Activated CD8-positive, alpha-beta memory T cell treated with anti-CD3 and anti-CD28 coated beads for 4 hours (primary cell): ENCODE measurements at places on chromosomes 4 and X.

GRCh38 chrX:68112321-68112720, 321.0 kb downstream of the OPHN1 start:
- DNase-seq, result no peak

DNA sequence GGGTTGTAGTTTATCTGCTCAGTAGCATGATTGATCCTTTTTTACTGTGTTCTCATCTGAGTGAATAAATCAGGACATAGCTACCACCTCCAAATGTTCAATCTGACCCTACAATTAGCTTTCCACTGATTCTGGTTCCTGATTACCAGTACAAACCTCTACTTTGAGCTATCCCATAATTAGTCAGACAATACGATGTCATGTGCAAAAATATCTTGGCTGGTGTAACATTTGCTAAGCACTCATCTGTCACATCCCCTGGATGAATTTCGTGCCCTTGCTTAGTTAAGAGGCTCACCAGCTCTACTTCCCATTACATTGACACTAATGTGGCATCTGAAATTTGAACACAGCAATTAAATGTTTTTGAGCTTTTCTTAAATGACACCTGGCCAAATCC, 1101.0 kb upstream of the PCDH7 start:
- DNase-seq, result no peak

GRCh38 chr4:185742766-185743165, 69.2 kb downstream of the SORBS2 start:
- no peak for DNase-seq

DNA sequence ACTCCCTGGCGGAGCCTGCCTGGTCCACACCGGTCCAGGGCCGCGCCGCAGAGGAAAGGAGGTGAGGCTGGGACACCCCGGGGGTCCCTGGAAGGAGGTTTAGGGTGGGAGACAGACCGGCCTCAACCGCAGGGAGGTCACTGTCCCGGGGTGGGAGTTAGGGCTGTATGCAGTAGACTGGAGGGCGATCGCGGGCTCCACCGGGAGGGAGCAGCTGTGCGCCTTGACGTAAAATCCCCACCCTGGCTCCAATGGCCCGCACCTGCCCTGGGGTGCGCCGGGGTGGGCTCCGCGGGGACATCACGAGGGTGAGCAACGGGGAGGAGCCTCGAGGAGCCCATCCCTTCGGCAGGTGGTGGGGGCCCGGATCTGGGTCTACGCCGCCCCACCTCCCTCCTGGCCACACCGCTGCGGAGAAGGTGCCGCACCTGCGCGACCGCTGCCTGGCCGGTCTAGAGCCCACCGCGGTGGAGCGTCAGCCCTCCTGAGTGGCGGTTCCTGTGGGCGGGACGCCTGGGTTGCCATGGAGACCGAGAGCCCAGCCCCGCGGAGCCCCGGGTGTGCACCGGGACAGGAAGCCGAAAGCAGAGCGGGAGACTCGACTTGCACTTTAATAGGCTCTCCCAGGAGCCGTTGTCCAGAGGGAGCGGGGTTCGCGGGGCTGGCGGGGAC, 105.1 kb downstream of the ADRA2C start:
- no peak for DNase-seq

GRCh38 chr4:106647451-106647850, 278.9 kb upstream of the GIMD1 start:
- DNase-seq, result no peak

GRCh38 chrX:39725928-39726619, 371.7 kb downstream of the BCOR start:
- DNase-seq, result no peak

- DNase-seq, result peak; percentile 3
These were observed 612 bp downstream of the MAGED2 start for GRCh38 chrX:54808109-54808604.

DNA sequence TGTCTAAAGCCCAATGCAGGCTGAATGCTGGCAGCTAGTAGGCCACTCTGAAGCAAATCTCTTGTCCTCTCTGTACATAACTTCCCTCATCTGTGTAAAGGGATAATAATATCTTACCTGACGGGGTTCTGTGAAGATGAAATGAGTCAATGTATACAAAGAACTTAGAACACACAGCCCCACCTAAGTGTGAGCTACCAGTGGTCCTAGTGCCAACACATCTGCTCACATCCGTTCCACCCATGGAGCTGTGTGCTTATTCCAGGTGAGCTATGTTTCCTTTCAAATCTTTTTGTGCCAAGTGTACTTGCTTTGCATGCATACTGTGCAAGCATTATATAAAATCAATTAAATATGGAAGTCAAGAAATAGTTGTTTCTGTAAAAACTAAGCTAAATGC, 116.4 kb downstream of the TSPAN5 start:
- DNase-seq, result no peak

GRCh38 chr4:116374815-116375214, 710.6 kb downstream of the TRAM1L1 start:
- no peak for DNase-seq

GRCh38 chrX:8179656-8180055, 8.6 kb upstream of the VCX2 start:
- no peak for DNase-seq

GRCh38 chr4:126627255-126627654, 1005.5 kb upstream of the INTU start:
- DNase-seq, result no peak

DNA sequence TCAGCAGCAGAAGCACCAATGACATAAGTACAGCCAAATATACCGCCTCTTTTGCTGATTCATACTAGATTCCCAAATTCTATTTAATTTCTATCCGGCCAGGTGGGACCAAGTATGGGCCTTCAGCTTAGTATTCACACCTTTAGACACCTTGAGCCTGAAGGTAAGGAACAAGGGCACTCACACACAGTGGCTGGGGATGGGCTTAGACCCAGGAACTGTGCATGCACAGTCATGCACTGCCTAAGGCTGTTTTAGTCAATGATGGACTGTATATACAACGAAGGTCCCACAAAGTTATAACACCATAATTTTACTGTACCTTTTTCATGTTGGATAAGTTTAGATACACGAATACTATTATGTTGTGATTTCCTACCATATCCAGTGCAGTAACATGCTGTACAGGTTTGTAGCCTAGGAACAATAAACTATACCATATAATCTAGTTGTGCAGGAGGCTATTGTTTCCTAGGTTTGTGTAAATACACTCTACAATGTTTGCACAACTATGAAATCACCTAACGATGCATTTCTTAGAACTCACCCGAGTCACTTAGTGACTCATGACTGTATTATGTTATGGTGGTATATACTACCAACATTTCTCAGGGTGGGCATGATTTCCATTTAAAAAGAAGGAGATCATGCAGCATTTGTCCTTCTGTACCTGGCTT, 9.7 kb upstream of the CLNK start:
- DNase-seq, result no peak

- peak; percentile 19 for DNase-seq
These were observed 9.5 kb downstream of the RNF175 start for GRCh38 chr4:153750197-153750817.

DNA sequence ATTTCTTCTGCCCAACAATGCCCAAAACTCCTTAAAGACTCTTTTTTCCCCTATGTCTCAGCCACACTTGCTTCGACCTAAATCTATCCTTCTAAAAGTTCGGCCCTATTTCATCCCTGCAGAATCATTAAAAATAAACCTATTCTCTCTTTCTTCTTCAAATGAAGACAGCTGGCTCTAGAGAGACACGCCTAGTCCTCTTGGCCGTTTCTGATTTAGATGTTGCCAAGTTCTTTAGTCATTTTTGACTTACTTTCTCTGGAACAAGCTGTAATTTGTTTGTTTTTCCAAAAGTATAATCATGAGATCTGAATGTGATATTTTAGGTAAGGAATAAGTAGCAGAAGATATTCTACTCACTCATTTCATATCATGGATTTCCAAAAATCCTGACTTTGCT, 211.6 kb downstream of the CENPC start:
- DNase-seq, result no peak

DNA sequence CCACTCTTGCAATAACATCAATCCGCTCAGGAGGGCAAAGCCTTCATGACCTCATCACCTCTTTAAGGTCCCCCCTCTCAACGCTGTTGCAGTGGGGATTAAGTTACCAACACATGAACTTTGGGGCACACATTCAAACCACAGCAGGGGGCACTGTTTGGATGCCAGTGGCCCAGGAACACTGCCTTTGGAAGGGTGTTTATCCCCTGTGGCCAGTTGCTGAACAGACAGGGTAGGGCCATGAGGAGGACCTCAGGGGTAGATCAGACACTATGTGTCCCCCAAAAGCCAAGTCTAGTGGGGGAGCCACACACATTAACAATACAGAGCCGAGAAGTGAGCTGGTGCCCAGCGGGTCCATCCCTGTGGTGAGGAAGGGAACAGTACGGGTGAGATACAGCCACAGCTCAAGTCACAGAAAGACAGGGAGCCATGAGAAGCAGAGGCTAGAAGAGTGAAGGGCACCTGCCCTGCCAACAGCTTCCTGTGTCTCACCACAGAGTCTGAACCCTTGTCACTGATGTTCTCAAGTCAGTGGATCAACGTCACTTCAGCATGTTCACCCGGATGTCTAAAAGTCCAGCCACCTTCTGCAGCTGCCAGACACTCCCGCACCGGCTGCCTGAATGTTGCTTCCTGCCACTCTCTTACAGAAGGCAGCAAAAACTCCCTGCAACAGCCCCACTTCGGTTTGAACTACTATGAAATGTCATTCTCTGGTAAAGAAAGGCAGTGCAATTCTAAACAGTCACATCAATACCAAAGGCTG, 19.9 kb upstream of the MXD4 start:
- DNase-seq, result peak; percentile 58

GRCh38 chr4:162016219-162016618, 147.6 kb downstream of the FSTL5 start:
- no peak for DNase-seq

GRCh38 chrX:38860106-38861013, 59.1 kb downstream of the MID1IP1 start:
- no peak for DNase-seq

- DNase-seq, result no peak
These were observed 22.0 kb downstream of the ITIH6 start for GRCh38 chrX:54776061-54776460.

DNA sequence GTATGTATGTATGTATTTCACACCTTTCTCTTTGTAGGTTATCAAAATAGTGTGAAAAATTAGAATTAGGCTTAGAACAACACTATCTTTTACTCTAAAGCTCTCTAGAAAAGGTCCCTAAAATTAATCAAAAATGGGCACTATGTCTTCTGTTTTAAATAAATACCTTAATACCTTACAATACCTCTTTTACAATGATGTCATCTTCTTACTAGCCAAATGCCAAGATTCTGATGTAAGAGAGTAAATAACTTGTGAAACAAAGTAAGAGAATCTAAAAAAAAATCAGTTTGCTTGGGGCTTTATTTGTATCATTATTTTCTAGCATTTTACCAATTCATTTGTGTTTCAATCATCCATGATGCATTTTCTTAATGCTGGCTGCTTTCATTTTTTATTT, 402.2 kb upstream of the MAGEB2 start:
- DNase-seq, result no peak

- no peak for DNase-seq
These were observed 265.7 kb upstream of the PCDH7 start for GRCh38 chr4:30454504-30454903.

DNA sequence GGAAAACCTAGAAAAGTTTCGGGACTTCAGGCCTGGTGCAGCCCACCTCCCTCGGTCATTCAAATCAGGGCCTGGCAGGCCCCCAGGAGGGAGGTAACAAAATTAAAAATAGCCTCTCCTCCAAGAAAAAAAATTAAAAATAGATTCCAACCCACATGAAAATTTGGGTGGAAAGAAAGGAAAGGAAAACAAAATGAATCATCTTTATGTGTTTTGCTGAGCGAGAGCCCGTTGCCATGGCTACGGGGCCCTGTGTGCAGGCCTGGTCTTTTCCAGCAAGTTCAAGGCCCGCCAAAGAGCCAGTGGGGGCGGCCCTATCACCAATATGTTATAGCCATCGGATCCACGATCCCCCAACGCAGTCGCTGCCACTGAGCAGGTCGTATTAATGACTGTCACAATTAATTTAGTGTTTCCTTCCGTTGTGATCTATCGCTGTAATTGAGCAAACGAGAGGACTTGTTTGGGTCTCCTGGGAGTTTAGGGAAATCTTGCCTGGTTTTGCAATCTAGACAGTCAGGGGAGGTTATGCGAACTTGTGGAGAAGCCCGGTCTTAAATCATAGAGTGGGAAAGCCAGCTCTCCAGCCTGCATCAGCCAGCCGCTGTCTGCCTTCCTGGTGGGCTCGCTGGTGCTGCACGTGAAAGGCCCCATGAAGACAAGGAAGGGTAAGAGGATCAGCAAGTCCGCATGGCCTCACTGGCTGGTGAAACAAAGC, 452.4 kb downstream of the BCOR start:
- no peak for DNase-seq

DNA sequence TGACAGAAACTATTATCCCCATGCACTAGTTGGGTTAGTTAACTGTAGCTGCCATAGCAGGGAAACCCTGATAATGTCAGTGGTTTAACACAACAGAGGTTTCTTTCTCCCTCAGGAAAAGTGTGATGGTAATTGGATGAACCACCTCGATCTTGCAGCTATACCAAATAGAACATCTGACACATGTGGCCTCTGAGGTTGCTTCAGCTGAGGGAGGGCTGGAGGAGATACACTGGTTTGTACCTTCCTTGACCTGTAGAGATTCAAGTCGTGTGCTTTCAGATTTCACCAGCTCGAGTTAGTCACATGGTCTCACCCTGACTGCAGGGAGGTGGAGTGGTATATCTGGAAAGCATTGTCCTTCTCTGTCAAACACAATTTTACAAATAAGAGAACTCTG, 147.2 kb upstream of the SFRP2 start:
- DNase-seq, result no peak

DNA sequence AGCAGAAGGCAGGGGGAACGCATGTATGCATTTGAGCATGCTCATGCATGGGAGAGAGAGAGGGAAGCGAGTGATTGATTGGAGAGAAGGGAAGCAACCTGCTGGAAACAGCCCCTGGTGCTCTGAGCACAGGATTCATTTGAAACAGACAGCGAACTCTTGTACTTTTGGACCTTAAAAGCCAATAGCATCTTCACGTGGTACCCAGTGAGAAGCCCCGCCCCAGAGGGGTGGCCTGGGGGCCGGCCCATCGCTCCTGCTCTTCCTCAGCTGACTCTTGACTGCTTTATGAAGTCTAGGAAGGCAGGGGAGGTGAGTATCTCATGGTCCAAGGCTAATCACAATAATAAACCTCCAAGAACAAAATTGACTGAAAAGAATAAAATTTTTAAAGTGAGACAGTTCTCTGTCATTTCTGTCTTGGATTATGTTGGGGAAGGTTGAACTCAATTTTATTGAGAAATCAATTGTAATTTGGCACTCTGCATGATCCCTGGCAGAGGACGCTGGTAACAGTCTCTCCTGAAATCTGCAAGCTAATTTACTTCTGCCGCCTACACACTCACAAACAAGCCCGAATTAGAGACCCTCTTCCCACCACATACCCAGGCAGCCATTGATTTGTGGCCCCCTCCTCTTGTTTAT, 168.2 kb upstream of the PPARGC1A start:
- no peak for DNase-seq
